Activated naive CD4-positive, alpha-beta T cell treated with anti-CD3 and anti-CD28 coated beads, Interleukin-2, amount 50 U/mL, for 16 hours (primary cell): ENCODE measurements at places on chromosomes 2 and 18.

DNA sequence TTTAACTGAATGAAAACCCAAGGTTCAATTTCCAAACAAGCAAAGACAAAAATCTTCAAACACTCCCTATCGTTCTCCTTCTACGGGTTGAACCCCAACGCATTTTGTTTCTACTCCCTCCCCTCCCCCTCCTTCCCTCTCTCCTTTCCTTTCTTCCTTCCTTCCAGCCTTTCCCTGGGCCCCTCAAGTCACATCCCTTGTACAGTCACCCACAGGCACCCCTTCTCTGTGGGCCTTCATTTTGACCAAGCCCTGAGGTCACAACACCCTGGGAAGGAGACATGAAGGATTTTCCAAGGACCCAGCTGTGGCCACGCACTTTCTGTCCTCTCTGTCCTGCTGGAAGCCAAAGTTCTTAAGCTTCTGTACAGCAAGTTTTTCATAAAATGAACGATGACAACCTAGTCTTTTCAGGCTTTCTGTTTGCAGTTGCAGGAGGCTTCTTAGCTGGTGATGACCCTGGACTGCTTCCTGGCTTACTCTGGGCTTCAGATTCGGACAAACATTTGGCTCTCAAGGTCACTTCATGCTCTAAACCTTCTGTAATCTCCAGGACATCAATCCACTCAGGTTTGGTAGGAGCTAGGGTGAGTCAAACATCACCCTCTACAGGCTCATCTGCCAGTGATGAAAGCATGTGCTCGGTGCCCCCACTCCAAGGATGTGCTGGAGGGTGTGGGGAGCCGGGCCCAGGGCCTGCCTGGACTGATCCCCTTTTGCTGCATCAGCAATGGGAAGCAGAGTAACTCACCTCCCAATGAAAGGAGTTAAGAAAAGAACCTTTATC is 25.5 kb downstream of the TMEM247 start:
- no peak for DNase-seq

GRCh38 chr2:207531032-207531952 is 1.5 kb downstream of the CREB1 start:
- peak; percentile 30 for DNase-seq

- no peak for DNase-seq
These were observed 104.5 kb upstream of the EPC2 start for GRCh38 chr2:148540022-148540421.

- no peak for DNase-seq
These were observed 186.7 kb downstream of the KLHL29 start for GRCh38 chr2:23571527-23572282.
